ENCODE measurements at places on chromosomes 2 and 18.

- peak; percentile 96 for DNase-seq
These were observed 135.4 kb downstream of the COL6A3 start for GRCh38 chr2:237278568-237278967.

GRCh38 chr2:160209516-160209856, 9.4 kb upstream of the ITGB6 start:
- peak; percentile 97 for DNase-seq

DNA sequence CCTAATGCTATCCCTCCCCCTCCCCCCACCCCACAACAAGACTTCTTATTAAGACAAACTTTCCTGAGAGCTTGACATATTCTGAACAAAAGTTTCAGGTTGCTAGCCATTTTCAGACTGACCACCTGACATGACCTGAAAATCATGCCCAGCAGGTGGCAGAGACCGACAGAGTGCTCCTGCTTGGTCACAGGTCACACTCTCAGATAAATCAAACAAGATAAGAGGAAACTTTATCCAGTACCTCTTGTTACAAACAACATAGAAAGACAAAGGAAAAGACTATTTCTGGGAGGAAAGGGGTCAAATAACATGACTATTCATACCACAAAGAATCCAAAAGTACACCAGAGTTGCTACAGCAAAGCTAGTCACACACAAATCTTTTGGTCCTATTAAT, 107.4 kb downstream of the TMEM200C start:
- no peak for DNase-seq

- DNase-seq = no peak
These were observed 259.3 kb downstream of the PTGR3 start for GRCh38 chr18:74949611-74950010.

DNA sequence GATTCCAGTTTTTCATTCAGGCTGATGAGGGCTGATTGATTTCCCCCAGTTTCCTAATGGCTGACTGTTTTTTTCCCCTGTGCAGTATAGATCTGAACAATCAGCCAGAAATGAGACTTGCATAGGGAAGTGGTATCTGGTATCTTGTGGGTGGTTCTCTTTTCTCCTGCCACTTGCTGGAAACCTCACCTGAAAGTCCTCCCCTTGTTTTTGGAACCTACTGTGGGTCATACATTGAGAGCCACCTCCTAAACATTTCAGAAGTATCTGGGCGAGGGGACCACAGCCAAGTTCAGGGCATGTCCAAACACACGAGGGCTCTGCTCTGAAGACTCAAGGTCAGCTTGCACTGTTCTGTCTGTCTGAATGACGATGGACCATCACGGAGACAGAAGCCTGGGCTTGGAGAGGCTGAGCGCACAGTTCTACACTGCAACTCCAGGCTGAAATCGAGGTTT, 19.3 kb downstream of the ALPK2 start:
- DNase-seq = no peak

- DNase-seq = no peak
These were observed 15.3 kb downstream of the TET3 start for GRCh38 chr2:73999881-74000597.

DNA sequence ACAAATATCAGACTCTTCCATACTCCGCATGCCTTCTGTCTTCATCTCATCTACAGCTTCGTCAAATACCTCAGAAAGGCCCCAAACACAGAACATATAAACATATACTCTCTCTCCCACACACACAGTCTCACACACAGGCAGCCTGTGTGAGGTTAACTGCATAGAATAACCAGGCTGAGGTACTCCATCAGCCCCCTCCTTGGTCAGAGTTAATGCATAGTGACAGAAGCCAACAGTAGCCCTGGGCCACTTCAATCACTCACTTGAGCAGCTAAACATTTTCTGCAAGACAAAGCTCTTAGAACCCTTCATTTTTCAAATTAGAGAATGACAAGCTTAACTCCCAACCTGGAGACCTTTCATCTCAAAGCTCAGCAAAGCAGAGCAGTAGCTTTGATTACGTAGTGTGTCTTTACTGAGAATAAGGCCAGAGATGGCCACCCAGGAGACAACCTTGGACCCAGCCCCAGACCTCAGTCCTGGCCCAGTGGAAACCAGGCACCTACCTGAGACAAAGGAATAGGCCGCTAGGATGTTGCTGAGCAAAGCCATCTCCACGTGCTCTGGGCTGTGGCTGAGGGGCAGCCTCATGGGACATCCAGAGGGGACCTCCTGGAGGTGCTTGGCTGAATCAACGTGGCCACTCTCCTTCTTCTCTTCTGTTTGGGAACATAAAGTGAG, 43.0 kb downstream of the EVA1A start:
- no peak for DNase-seq

GRCh38 chr2:220293966-220294365, 666.5 kb downstream of the SLC4A3 start:
- no peak for DNase-seq

GRCh38 chr18:45376193-45376592, 239.1 kb upstream of the SLC14A2 start:
- DNase-seq = no peak

- no peak for DNase-seq
These were observed 36.0 kb downstream of the SMIM21 start for GRCh38 chr18:75391279-75392225.

GRCh38 chr2:238169048-238169707, 10.4 kb downstream of the ERFE start:
- peak; percentile 97 for DNase-seq

DNA sequence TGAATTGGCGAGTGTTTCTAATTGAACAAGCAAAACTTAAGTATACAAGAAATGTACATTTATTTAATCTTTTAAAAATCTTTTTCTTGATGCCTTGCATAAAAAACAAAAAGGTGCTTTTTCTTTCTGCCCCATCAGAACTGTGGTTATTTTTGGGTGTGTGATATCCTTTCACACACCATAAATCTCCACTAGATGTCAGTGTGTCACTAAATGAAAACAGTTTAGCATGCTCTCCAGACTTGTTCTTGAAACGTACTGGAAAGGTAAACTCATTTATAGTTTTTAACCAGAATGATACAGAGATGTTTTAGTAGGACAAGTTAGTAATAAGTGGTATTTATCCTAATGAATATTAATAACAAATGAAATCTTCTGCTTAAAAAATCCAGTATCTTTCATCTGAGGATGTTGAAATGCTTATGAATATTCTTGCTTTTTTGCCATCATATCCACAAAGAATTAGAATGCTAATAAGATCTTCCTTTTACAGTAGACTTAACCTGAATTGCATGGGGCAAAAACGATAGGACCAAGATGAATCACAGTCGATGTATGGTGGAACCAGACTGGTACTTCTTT, 96.8 kb downstream of the UBE2E3 start:
- peak; percentile 62 for DNase-seq

DNA sequence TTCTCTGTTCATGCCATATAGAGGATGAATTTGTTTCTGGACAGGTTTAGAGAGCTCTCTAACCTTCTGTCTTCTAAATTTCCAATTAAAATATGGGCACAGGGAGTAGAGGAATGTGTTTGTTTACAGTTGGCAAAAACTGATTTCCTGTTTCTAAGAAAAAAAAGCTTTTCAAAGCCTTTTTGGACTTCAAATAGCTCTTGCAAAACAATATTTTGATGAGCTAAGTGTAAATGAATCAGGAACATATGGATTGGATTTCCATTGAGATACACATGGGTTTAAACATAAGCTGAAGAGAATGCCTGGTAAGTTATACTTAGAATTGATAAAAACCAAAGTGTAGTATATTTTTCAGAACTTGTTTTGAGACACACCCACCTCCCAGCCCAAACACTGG, 677.5 kb downstream of the NYAP2 start:
- peak; percentile 65 for DNase-seq

GRCh38 chr2:222887124-222887523, 26.3 kb downstream of the ACSL3 start:
- DNase-seq = peak; percentile 72

DNA sequence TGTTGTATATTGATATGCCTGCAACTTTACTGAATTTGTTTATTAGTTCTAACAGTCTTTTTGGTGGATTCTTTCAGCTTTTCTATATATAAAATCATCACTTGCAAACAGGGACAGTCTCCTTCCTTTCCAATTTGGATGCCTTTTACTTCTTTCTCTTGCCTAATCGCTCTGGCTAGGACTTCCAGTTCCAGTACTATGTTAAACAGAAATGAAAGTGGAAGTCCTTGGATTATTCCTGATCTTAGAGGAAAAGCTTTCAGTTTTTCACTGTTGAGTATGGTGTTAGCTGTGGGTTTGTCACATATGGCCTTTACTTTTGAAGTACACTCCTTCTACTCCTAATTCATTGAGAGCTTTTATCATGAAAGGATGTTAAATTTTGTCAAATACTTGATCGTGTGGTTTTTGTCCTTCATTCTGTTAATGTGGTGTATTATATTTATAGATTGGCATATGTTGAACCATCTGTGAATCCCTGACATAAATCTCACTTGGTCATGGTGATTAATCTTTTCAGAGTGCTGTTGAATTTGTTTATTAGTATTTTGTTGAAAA, 52.9 kb downstream of the REL start:
- no peak for DNase-seq

DNA sequence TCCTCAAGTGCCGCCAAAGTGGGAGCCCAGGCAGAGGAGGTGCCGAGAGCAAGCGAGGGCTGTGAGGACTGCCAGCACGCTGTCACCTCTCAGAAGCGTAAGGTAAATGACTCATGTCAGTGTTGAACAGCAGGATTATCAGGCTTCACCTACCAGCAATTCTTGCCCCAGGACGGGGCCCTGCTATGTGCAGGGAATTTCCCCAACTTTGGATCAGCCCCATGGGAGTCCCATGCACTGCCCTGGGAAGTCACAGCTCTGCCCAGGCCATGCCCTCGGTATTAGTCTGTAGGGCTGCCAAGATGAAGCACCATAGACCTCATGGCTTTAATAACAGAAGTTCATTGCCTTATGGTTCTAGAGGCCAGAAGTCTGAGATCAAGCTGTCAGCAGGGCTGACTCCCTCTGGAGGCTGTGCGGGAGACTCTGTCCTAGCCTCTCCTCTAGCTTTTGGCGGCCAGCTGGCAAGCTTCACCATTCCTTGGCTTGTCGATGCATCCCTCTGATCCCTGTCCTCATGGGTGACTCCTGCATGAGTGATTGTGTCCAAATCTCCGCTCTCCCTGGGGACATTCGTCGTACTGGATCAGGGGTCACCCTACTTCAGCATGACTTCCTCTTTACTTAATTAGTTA, 55.9 kb downstream of the TRPM8 start:
- no peak for DNase-seq

GRCh38 chr2:58866040-58866439, 624.9 kb upstream of the FANCL start:
- no peak for DNase-seq

DNA sequence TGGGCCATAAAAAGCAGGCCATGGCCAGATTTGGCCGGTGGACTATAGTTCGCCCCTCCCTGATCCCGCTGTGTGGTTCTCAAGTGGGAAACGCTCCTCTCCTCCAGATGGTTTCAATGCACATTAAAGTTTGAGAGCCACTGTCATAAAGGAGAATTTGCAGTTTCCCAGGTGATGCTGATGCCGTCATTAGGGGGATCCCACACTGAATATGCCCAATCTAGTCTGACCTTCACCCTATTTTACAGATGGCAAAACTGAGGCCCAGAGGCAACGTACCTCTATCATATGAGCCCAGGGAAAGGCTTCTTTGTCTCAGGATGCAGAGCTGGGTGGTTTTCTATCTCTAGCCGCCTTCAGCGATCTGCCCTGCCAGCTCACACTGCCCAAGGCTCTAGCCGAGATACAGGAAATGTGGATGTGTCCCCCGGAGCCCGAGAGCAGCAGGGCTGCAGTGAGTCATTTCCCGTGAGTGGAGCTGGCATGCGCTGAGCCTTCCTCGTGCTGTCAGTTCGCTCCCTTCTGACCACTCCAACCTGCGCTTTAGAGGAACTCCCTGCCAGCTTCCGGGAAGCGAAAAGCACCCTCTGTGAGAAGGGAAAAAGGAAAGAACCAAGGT, 116.2 kb downstream of the SMAD7 start:
- peak; percentile 88 for DNase-seq

DNA sequence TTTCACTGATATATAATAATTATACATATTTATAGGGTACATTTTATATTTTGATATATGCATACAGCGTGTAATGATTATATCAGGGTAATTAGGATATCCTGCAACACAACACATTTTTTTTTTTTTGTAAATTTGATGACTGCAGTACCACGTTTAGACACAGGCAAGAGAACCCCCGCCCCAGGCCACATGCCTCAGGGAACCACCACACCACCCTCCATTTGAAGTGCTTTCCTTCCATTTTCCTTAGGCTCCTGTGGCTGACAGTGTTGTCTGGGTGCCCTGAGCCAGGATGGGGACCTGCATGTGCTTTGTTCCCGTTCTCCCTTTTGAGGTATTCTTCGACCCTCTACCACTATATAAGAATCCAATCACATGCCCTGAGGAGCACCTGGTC, 161.6 kb upstream of the CTAGE1 start:
- DNase-seq = no peak

DNA sequence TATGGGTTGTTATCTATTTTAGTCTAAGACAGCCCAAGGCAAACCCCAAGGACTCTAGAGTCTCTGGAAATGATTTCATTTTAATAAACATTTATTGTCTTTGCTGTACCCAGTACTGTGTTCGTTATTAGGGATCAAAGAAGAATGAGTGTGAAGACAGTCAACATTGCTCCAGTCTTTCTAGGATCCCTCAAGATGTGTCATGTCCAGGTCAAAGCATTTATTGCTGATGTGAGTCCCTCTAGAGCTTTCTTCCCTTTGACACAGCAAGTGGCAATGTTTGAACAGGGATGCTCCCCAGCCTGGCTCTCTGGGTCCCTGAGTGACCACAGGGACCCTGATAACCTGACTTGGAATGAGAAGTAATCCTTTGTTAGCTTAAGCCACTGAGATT, 123.1 kb upstream of the STK17B start:
- DNase-seq = no peak

- no peak for DNase-seq
These were observed 53.8 kb downstream of the LINC00305 start for GRCh38 chr18:64095056-64095455.

DNA sequence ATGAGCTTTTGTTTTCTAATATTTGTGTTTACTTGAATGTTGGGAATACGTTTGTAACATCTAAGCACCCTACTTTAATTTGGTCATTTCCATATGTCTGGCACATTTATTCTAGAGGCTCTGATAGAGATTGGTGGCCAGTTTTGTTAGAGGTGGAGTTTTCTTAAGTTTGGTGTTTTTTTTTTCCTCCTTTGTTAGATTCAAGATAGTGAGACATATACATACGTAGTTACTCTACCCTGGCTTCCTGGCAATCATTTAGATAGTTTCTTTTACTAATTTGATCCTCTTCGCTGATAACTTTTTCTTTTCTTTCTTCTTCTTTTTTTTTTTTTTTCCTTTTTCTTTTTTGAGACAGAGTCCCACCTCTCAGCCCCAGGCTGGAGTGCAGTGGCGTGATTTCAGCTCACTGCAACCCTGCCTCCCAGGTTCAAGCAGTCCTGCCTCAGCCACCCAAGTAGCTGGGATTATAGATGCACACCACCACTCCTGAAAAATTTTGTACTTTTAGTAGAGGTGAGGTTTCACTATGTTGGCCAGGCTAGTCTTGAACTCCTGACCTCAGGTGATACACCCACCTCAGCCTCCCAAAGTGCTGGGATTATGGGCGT, 26.6 kb downstream of the SMCHD1 start:
- DNase-seq = no peak

- peak; percentile 9 for DNase-seq
These were observed 40.2 kb downstream of the SLC35F5 start for GRCh38 chr2:113716291-113716690.

GRCh38 chr18:9682572-9682971, 25.5 kb upstream of the RAB31 start:
- no peak for DNase-seq

- DNase-seq = no peak
These were observed 657 bp downstream of the SGPP2 start for GRCh38 chr2:222424729-222425671.

Measured in fibroblast of upper back skin (primary cell).